ENCODE measurements at places on chromosomes 7 and 10.

DNA sequence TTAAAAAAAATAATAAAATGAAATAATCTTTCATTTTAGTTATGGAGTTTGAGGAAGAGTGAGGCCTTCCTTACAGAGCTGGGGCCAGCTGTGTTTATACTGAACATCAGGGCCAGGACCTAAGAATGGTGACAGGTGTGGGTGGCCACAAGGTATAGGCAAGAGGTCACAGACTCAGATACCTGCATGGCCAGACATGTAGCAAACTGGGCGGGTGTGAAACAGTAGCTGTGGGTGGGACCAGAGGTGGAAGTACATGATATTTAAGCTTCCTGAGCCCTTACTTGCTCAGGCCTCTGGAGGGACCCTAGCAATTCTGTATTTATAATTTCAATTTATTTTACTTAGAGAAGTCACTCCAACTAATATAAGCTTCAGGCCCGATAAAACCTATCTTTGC is 27.7 kb upstream of the CAMK1D start:
- no peak for DNase-seq

DNA sequence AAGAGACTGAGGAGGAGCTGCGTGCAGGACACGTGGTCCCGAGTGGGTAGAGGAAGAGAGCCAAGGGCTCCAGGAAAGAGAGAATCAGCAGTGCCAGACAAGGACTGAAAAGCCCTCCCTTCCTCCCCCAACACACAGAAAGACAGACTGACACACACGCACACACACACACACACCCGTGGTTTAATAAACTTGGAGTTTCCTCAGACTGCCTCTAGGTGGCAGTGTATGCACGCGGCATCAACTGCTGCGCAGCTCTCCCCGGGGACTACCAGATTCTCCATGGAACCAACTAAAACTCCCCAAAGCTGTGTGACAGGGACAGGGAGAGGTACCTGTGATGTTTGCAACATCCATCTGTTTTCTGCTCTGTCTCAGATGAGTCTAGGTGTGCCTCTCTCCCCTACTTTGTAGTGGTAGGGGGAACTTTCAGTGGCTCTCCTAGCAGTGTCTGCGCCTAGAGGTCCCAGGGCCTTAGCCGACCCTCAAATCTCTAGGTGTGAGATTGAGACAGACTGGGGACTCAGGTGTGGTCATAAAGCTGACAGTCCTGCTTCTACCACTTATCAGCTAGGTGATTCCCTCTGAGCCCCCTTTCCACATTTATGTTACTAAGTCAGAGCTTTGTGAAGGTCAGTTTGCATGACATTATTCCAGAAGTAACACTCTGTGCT is 9.3 kb upstream of the TSPAN14 start:
- DNase-seq = peak; percentile 75

DNA sequence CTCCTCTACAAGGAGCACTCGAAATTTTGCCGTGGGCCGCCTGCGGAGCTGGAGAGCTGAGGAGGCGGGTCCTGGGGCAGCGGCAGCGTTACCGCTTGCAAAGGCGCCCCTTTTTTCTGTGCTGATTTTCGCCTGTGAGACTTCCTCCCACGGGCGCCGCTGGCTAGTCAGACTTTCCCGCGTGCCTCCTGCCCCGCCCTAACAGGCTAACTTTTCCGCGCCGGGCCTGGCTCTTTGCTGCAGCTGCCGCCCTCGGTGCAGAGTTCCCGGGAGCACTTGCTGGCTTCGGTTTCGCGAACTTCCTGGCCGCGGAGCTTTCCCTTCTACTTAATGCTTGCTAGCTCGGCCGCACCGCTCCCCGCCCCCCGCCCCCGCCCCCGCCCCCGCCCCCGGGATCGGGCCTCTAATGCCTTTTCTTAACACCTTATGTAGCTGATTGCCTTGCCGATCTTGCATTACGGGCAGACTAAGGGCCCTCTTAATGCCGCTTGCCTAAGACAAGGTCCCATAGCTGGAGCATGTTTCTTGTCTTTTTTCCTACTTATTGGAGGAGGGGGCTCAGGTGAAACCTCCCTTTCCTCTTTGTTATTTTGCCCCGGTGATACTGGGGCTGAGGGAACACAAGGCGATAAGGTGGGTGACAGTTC is 37.9 kb upstream of the RASGEF1A start:
- peak; percentile 72 for DNase-seq

DNA sequence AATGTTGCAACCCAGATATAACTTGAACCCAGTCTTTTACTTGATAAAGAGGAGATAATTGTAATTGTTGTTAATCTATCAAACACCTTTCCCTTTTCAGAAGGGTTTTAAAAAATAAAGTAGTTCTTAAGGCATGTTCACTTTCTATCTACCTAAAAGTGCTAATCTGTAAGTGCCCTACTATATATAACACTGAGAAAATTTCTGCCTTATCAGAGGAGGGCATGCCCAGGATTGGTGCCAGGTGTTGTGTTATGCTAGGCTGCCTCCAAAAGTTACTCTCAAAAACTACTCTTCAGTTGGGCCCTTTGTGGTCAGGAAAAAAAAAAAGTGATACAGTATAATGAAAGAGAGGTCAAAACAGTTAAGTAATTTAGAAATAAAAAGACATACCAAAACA is 36.3 kb downstream of the SMNDC1 start:
- no peak for DNase-seq

All from neural progenitor cell (in vitro differentiated cells).